Activated CD4-positive, alpha-beta T cell treated with anti-CD3 and anti-CD28 coated beads, Interleukin-10, Interleukin-2, amounts not matched to agents 100 ng/mL and 50 ng/mL, durations not matched to agents 16 hours and 8 hours (primary cell): ENCODE measurements at places on chromosomes 1 and 21.

GRCh38 chr1:19945914-19946313 lies 22.5 kb upstream of the PLA2G2E start:
- no peak for DNase-seq

DNA sequence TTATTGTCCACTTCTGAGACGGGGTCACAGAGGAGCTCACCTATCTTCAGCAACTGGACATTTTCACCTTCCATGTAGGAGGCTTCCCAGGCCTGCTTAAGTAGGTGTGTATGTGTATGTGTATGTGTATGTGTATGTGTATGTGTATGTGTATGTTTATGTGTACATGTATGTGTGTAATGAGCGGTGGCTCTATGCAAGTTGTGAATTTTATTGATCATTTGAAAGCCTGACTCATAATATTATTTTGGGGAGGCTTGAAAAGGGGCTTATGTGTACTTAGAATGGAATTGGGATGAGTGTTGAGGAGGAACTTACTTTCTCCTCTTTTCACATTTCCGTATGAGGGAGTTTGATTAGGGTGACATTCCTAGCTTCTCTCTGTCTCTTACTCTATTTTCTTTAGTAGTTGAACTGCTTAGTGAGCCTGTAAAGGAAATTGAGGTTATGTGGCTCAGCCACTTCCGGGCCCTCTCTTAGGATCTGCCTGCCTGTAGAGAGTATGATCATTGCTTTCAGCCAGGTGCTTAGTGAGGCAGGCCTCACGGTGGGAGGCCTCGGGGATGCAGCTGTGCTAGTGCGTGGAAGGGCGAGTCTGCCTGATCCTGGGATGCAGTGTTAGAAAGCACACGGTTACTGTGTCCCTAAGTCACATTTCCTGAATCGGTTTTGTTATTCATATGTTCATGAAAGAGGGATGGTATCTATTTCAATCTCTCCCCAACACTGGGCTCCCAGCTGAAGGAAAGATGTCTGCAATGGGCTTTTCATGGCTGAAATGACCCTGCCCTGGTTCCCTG lies 61.0 kb downstream of the IER5 start:
- DNase-seq, result peak; percentile 88

DNA sequence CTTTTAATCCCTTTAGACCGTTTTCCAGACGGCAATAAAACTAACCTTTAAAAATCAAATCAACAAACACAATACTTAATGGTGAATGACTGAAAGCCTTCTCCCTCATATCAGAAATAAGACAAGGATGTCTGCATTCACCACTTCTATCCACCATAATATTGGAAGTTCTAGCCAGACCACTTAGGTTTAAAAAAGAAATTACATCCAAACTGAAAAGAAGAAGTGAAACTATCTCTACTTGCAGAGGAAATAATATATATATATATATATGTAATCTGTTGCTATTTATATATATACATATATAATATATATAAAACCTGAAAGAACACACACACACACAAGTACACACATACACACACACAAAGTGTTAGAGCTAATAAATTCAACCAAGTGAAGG lies 100.4 kb downstream of the BRINP3 start:
- DNase-seq, result no peak

- no peak for DNase-seq
Measured at GRCh38 chr1:41501581-41501980, 17.1 kb upstream of the EDN2 start.

GRCh38 chr1:61318319-61319125 lies 236.2 kb downstream of the NFIA start:
- DNase-seq, result peak; percentile 92

GRCh38 chr1:207806531-207807325 lies 54.9 kb downstream of the CD46 start:
- DNase-seq, result no peak

- no peak for DNase-seq
Measured at GRCh38 chr1:25560001-25560400, 16.6 kb downstream of the LDLRAP1 start.

DNA sequence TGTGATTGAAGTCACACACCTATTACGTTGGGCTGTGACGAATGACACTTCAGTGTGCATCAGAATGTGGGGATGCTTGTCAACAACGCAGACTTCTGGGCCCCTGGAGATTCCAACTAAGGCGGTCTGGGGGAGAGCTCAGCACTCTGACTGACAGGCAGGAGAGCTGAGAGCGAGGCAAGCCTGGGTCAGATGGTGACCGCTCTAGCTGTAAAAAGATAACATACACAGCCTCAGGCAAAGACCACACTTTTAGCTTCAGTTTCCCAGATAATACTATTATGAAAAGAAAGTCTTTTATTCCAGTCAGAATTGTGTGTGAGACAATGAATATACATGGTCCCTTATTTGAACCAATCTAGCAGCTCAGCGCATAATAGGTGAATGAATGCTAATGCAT lies 25.4 kb downstream of the EDARADD start:
- DNase-seq, result no peak

DNA sequence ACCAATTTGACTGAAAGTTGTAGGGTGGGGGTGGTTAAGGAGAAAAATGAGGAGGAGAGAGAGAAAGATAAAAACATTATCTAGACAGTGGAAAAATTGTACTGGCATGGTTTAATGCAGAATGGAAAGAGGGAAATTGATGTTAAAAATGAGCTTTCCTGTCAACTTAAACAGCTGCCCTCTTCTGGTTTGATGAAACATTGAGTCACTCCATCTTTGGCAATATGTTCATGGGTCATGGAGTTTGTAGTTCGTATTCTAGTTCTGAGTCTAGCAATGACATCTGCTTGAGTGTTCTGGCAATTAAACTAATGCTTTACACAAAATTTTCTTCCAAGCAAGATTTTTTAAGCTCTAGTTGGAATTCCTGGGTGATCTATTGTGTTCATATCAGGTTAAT lies 9.6 kb downstream of the ZNF648 start:
- DNase-seq, result no peak

GRCh38 chr1:11341901-11342552 lies 69.0 kb downstream of the UBIAD1 start:
- DNase-seq, result no peak

GRCh38 chr1:119409731-119410130 lies 5.2 kb upstream of the HSD3B2 start:
- DNase-seq, result no peak

DNA sequence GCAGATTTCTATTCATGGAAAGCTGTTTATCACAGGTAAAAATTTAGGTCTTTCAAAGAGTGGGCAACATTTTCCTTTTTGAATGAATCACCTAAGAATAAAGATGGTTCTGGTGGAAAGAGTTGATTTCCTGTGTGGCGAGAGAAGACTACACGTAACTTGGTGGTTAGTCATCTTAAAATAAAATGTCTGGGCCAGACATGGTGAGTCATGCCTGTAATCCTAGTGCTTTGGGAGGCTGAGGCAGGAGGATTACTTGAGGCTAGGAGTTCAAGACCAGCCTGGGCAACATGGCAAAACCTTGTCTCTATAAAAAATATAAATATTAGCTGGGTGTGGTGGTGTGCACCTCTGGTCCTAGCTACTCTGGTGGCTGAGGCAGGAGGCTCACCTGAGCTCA lies 65.7 kb downstream of the DISP1 start:
- DNase-seq, result peak; percentile 61

GRCh38 chr1:5716126-5716525 lies 276.1 kb downstream of the NPHP4 start:
- no peak for DNase-seq

DNA sequence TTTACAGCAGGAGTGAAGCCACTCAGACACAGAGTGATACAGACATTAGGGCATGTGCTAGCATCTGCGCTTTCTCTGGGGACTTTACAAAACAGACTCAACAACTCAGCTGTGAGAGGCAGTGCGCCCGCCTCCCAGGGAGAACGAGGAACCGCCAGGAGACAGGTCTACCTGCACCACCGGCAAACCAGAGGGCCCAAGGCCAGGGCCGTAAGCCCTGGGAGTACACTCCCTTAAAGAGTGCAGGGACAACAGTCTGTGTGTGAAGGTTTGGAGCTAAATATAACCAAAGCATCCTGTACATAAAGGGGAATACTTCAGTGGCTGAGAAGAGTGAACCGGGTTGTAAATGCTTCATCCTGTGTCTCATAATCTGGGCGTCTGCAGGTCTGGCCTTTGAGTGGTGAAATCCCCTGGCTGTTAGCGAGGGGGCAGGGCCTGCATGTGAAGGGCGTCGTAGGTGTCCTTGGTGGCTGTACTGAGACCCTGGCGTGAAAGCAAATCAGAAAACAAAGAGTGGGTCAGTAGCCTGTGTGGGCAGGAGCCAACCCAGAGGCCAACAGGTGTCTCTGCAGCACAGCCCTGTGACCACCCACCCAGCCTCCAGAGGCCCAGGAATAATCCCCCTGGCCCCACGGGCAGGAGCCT lies 86.9 kb downstream of the CD247 start:
- DNase-seq, result no peak

GRCh38 chr1:201681375-201681774 lies 142.4 kb downstream of the NAV1 start:
- DNase-seq, result no peak

- DNase-seq, result peak; percentile 6
Measured at GRCh38 chr1:28644494-28644893, 1.6 kb upstream of the TAF12 start.

DNA sequence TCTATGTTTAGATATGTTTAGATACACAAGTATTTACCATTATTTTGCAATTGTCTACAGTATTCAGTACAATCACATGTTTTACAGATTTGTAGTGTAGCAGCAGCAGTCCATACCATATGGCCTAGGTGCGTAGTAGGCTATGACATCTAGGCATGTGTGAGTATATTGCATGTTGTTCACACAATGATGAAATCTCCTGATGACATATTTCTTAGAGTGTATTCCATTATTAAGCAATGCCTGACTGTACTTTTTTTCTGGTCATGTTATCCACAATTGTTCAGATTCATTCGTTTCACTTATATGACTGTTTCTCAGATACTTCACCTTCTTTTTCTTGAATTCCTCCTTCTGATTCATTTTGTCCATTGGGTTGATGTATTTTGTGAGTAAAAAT lies 9.9 kb upstream of the BACE2 start:
- no peak for DNase-seq

DNA sequence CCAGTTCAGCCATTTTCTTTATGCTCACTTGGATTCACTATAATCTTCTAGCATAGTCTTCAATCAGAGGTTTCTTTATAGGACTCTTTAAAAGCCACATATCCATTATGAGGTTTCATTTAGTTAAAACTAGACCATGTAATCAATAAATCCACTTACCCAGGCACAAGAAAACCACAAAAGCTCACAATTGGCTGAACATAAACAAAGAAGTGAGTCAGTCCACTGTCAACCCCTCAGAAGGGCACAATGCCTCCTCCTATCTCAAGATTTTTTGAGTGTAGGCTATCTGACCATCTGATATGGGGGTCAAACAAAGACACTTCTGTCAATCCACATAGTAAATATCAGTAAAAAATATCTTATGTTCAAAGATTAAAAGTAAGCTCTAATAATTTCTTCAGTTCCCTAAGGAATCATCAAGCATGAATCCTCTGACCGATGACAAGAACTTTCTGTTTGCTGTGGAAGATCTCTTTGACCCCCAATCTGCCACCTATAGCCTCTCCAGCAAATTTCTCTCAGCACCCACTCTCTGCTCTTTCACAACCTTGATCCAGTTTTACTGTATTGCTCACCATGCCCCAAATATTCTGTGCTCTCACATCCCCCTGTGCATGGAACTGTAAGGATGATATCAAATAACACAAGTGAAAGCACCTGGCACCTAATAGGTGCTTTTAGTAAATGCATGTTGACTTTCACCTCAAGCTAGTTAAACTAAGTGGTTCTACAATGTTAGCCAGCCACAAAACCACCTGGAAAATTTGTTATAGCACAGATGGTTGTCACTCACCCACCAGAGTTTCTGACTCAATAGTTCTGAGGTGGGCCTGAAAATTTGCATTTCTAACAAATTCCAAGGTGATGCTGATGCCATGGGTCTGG lies 16.7 kb downstream of the RAB3B start:
- no peak for DNase-seq

GRCh38 chr1:201469645-201470074 lies 672 bp upstream of the PHLDA3 start:
- no peak for DNase-seq

DNA sequence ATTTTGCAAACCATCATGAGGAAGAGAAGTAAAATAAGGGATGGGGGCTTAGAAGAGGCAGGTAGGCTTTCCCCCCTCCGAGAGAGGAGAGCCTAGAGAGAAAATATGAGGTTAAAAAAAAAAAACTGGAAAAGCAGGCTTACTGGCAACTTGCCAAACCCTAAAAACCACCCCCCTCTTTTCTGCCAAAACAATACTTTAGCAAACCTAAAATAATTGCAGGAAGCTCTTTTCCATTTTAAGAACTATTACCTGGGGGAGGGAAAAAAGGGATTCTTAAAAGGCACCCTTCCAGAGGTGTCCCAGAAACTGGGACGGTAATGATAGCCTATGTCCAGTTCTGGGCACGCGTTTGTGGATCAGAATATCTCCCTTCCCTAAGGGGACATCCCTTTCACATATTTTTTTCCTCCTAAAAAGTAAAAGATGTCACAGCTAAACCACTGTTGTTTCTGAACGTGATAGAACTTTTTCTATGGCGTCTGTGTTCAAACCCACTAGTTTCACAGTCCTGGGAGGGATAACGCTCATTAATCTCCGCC lies 1.1 kb upstream of the NFIA start:
- DNase-seq, result no peak

GRCh38 chr21:45984584-45985095 lies 3.1 kb downstream of the COL6A1 start:
- no peak for DNase-seq

- DNase-seq, result no peak
Measured at GRCh38 chr1:11725616-11726015, 10.3 kb upstream of the AGTRAP start.

GRCh38 chr1:83581747-83582146 lies 417.2 kb downstream of the TTLL7 start:
- DNase-seq, result no peak

- DNase-seq, result no peak
Measured at GRCh38 chr1:183886853-183887252, 81.9 kb downstream of the RGL1 start.

DNA sequence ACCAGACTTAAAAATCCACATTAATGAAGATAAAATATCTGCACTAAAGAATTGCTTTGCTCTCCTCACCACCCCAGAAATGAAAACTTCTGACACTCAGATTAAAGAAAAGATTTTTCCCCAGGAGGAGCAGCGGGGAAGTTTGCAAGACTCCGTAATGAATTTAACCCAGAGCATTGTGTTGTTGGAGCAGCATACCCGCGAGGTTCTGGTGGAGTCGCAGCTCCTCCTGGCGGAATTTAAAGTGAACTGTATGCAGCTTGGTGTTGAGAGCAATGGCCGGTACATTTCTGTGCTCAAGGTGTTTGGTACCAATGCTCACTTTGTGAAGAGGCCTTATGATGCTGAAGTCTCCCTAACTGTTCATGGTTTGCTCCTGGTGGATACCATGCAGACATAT lies 46.4 kb downstream of the VPS13D start:
- DNase-seq, result peak; percentile 15

GRCh38 chr1:12057382-12057781 lies 5.7 kb upstream of the TNFRSF8 start:
- peak; percentile 85 for DNase-seq

- DNase-seq, result no peak
Measured at GRCh38 chr1:60637651-60638050, 444.7 kb upstream of the NFIA start.
